ENCODE measurements at places on chromosomes 3 and 15. TPM values are rescaled to one million over a fixed set of nuclear protein-coding genes. Genes with fewer than 3 reads are reported as not detected.

DNA sequence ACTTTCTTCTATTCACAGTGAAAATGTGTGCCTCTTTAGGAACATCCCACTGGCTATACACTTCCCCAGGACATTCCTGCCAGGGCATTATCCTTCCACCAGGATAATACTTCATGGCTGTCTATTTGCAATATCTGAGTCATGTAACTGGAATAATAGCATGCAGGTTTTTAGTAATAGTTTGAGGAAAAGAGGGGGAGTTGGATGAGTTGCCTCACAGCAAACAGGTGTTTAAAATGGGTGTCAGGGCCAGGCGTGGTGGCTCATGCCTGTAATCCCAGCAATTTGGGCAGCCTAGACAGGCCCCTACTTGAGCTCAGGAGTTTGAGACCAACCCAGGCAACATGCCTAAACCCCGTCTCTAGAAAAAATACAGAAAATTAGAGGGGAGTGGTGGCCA lies 585.9 kb downstream of the DIPK2A start:
- DNase-seq = no peak

DNA sequence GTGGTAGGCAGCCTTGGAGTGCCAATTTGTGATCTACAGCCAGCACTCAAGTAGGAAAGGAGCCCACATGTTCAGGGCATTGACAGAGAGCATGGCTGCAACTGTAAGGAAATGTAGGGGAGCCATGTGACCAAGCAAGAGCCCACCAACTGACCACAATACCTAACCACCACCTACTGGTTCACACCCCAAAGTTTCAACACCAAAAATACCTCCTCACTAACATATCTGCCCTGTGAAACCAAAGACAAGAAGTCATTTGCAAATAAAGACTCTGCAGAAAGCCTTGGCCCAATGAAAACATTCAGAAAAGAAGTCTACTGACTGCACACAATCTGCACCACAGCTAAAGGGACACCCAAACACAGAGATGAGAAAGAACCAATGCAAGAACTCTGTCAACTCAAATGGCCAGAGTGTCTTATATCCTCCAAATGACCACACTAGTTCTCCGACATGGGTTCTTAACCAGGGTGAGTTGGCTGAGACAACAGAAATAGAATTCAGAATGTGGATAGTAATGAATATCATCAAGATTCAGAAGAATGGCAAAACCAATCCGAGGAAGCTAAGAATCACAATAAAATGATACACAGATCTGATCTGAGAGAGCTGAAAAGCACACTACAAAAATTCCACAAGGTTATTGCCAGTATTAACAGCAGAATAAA lies 40.6 kb downstream of the SLC9C1 start:
- DNase-seq = no peak

The TEX55 gene
- not detected for total RNA-seq

- no peak for DNase-seq
Observed at GRCh38 chr15:28116521-28117431, 17.7 kb upstream of the OCA2 start.
